Effector CD8-positive, alpha-beta T cell (primary cell): ENCODE measurements at places on chromosomes 13 and 19.

GRCh38 chr13:28805193-28805819 lies 14.8 kb upstream of the MTUS2 start:
- no peak for DNase-seq

- no peak for DNase-seq
These were observed 8.3 kb upstream of the METTL21C start for GRCh38 chr13:102702965-102703725.

GRCh38 chr13:49444524-49445395 lies 686 bp downstream of the SETDB2 start:
- no peak for DNase-seq

DNA sequence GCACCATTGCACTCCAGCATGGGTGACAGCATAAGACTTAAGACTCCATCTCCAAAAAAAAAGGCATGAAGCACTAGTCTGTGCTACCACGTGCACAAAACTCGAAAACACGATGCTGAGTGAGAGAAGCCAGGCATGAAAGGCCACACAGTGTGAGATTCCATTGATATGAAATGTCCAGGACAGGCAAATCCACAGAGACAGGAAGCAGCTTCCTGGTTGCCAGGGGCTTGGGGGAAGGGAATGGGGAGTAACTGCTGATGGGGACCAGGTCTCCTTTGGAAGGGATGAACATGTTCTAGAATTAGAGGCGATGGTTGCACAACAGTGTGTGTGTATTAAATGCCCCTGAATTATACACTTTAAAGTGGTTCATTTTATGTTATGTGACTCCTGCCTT lies 15.9 kb upstream of the JUND start:
- DNase-seq: no peak

GRCh38 chr13:43377973-43378372 lies 354.6 kb downstream of the DNAJC15 start:
- DNase-seq: no peak

DNA sequence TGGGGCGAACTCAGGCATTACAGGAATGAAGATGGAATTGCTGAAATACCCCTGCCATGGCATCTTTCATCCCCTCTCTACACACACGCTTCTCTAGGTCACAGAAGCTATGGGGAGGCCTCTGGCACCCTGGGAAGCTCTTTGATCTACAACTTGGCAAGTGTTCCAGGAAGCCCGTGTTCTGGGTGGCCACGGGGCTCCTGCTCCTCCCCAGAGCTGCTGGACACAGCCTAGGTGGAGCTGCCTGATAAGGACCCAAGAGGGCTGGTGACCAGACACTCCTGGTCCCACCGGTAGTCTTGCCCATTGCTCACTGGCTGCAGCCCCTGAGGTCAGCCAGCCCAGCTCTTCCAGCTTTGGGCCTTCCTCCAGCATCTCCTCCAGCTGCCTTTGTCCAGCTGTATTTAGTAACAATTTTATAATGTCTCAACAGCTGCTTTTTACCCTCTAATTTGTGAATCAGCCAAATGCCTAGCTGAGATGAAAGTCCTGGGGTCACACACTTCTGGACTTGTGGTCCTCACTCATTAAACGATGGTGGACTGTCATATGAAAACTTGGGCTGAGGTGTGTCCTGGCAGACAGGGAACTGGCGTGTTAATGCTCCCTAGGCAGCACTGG lies 72.8 kb upstream of the SPATA13 start:
- DNase-seq: no peak

GRCh38 chr19:55082020-55082851 lies 6.6 kb downstream of the EPS8L1 start:
- DNase-seq: peak; percentile 17

- no peak for DNase-seq
These were observed 113.5 kb upstream of the PABPC3 start for GRCh38 chr13:24982333-24982999.

GRCh38 chr13:43545317-43545874 lies 241.4 kb downstream of the ENOX1 start:
- DNase-seq: no peak

DNA sequence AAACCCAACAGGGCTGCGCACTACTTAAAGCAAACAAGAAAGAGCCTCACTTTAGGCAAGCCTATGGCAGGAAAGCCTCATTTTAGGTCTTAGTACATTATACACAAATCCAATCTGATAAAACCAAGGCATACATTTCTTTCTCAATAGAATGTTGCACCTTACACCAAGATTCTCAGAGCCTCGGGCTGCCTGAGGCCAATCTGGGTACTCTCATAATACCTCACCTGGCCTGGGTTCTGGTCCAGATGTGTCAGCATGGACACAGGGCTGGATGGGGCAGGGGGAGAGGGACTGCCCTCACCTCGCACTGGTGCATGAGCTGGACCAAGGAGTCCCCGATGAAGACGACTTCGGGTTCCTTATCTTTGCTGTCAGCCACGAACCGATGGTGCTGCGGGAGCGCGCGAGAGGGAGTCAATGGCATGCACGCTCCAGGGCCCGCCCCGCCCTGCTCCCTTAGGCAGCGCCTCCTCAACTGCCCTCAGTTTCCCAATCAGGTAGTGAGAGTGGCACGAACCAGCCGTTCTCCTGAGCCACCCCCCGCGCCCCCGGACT lies at the start of gene PRR19:
TSS of gene PRR19 (plus strand) at position 487 of the 558 bp plus-strand sequence. CDS start 7,453 bp downstream, outside the sequence.
- DNase-seq: peak; percentile 39

DNA sequence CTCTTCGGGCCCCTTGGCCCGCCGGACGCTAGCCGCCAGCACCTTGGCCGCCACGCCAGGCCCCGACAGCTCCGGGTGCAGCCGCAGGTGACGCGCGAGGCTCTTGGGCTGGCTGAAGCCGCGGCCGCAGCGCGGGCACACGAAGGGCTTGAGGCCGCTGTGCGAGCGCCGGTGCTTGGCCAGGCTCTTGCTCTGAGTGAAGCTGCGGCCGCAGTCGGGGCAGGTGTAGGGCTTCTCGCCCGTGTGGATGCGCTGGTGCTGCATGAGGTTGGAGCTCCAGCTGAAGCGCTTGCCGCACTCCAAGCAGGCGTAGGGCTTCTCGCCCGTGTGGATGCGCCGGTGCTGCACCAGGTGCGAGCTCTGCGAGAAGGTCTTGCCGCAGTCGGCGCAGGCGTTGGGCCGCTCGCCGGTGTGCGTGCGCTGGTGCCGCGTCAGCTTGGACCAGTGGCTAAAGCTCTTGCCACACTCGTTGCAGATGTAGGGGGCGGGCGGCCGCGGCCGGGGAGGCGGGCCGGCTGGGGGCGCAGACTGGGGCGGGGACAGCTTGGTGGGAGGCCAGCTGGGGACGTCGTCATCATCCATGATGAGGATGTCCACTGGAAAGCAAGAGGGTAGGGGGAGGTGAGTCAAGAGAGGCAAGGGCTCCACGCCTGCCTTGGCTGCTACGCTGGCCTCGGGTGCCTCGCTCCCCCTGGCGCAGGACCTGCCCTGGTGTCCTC lies 32.4 kb downstream of the ZNF787 start:
- no peak for DNase-seq

DNA sequence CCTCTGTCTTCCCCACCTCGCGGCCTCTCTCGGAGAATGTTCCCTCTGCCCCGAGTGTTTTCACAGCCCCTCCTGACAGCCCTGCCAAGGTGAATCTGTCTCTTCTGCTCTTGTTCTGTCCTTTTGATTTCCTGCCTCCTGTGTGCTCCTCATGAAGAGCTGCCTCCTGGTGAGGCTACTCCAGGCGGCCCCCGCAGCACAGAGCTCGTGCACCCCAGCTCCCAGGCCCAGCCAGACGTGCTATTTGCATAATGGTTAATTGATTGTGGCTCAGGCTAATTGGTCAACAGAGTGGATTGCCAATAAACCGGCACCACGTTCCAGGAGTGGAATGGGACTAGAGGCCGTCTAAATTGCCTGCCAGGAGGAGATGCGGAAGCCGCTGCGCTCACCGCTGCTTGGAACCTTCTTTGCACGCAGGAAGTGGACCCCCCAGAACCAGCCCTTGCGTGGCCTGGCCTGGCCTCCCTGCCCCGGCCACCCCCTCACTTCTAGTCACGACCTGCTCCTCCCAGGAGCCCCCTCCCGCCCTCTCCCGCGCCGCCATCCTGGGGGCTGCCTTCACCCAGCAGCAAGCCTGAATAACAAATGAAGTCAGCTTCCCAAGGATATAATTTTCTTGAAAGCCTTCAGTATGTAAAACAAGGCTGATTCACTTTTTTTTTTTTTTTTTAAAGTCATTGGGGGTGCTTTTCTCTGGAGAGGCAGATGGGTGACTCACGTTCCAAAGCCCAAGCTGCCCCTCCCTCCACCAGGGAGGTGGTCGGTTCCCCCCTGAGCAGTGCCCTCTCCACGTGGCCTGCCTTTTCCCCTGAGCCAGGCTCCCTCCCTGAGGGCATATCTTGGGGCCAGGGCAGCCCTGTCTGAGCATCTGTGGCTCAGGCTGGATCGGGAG lies 144.0 kb downstream of the KDM4B start:
- no peak for DNase-seq

DNA sequence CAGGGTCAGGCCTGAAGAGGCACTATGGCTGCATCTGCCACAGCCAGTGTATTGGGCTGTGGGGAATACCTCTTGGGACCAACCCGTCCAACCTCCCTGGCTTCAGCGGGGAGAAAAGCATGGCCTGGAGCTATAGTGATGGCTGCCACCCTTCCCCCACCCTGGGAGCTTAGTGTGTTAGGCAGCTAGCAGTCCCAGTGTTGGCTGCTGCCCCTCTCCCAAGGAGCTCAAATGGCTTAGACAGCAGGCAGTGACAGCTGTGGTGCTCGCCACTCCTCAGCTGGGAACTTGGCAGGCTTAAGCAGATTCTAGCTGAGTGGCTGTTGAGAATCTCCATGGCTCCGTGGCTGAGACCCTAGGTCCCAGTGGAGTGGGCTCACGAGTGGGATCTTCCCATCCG lies 19.7 kb downstream of the ACOD1 start:
- no peak for DNase-seq

DNA sequence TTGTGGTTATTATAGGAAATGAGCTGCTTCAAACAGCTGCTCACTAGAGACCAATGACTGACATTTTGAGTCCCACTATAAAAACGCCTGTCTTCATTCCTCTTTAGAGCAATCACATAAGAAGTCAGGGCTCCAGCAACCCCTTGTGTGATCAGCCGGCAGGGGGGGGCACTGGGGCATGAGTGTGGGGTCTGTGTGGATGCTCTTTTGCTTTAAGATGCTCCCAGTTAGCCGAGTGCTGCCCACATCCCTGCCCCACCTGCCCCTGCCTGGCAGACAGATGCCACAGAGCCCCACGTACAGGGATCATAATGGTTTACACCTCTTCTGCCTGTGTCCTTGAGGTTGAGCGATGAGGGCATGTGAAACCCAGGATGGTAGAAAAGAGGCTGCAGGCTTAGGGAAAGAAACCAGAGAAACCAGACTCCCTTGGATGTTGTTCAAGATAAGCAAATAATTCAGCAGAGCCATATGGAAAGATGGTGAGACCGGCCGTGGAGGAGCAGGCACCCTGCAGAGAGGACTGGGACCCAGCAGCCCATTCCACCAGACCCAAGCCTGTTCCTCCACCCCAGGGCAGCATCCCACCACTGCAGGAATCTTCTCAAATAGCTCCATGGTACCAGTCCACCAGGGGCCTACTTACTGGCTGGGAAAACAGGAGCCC lies 55.4 kb downstream of the CHST8 start:
- DNase-seq: no peak

GRCh38 chr13:38981096-38981495 lies 9.5 kb downstream of the STOML3 start:
- DNase-seq: no peak

GRCh38 chr19:18110609-18111232 lies 13.1 kb downstream of the MAST3 start:
- no peak for DNase-seq

DNA sequence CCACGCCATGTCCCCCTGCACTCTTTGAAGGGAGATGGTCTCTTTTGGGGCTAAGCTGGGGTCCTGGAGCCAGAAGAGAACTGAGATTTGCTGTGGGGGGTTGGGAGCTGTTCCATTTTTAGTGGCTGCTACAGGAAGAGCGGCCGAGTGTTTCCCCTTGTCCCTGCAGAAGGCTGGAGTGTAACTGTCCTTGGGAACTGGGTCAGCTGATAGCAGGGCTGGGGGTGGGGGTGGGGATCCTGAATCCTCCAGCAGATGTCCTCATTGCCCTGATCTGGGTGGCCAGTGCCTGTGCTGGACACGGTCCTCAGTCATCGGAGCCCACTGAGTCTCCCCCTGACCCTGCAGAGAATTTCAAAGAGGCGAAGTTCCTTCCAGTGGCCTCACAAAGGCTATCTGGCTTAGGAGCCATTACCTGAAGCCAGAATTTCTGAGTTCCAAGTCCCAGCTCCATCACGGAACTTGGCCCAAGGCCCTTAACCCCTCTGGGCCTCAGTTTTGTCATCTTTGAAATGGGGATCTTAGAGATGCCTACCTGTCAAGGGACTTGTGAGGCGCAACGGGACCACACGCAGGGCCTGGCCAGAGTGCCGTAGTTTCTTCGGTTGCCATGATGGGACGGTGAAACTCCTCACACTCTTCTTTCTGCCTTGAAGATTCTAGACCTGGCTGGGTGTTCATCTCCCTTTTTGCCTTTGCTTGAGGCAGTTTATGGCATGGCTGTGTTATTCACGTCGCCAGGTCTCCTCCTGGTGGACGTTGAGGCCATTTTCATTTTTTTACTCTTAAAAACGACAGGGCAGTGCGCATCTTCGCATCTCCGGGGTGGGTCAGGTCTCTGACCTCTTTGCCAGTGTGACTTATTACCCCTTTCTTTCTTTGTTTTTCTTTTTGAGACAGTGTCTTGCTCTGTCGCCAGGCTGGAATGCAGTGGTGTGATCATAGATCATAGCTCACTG lies 51.9 kb downstream of the DNM2 start:
- DNase-seq: no peak

- no peak for DNase-seq
These were observed 6.0 kb upstream of the EML2 start for GRCh38 chr19:45645068-45645630.

GRCh38 chr19:2494447-2495129 lies 18.7 kb downstream of the GADD45B start:
- DNase-seq: peak; percentile 53

GRCh38 chr19:1540365-1540925 lies 16.6 kb downstream of the PLK5 start:
- DNase-seq: no peak

- DNase-seq: peak; percentile 15
These were observed at the start of gene PNMA8A for GRCh38 chr19:46471116-46471733. TSS of gene PNMA8A (minus strand) at chr19:46471563. CDS start at chr19:46471035, 528 bp downstream.

DNA sequence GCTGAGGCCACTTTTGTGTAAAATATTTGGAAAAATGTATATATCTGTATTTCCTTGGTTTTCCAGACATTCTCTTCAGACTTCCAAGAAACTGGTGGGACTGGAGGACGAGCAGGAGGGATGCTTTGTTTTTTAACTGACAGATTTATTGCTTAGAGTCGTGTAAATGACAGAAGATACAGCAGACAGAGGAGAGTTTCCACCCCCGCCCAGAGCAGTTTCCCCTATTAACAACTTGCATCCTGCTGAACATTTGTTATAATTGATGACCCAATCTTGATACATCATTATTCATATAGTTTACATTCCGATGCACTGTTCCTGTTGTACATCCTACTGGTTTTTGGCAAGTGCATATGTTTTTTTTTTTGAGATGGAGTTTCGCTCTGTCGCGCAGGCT lies 7.1 kb upstream of the DOCK6 start:
- no peak for DNase-seq

DNA sequence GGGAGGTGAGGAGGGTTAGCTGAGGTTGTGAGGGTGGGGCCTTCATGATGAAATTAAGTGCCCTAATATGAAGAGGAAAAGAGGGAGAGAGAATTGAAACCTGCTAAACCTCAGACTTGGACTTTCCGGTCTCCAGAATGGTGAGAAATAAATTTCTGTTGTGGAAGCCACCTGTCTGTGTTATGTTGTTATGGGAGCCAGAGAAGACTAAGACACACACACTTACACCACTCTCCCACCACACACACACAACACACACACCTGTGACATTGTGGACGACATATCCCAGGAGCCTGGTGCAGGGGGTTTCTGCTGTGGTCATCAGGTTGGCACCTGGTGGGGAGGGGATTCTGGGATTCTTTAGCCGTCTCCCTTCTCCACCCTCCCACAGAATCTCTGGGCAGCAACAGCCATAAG lies 14.0 kb downstream of the KLK4 start:
- DNase-seq: no peak
